ENCODE measurements at places on chromosomes 7 and 10. TPM values are rescaled to one million over a fixed set of nuclear protein-coding genes. Genes with fewer than 3 reads are reported as not detected.

HOXA7 gene
- 13.3 TPM for total RNA-seq

GRCh38 chr10:52984169-52984568 is 211.6 kb upstream of the MBL2 start:
- DNase-seq: no peak

GRCh38 chr7:85890244-85890811 is 703.5 kb upstream of the SEMA3D start:
- no peak for DNase-seq

- peak; percentile 66 for DNase-seq
These were observed 369.6 kb downstream of the FRMD4A start for GRCh38 chr10:13961097-13961496.

DNA sequence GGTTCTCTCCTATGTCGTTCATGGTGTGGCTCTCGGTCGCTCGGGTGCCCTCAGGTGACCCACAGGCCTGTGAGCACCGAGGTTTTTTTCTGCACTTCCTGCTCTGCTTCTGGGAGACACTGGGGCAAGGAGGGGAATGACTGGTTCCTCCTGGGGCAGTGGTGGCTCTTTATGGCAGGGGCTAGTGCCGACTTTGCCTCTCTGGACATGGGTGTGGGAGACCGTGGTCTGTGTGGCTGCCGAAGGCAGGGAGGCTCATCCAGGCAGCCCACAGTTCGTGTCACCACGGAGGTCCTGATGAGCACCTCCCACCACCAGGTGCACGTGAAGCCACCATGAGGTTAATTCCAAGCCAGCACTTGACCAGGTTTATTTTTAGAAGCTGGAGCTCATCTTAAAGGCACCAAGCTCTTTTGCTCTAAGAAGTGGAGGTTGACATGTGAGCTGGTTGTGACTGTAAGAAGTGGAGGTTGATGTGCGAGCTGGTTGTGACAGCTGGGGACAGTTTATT is 24.7 kb upstream of the DPYSL4 start:
- DNase-seq: no peak

GRCh38 chr10:77841711-77842375 is 84.7 kb downstream of the DLG5 start:
- DNase-seq: no peak

FAM237B gene
- total RNA-seq: not detected

DNA sequence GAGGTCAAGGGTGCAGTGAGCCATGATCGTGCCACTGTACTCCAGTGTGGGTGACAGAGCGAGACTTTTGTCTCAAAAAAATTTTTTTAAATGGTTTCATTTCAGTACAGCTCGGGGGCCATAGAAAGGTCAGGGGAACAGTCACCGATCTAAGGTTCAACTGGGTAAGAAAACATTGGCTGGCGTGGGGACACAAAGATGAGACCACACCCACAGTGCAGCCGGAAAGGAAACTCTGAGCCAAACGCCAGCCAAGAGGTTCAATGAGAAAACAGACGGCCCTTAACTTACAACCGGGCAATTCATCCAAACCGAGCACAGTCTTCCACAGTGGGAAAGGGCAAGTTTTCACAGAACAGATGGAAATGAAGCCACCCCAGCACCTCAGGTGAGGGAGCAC is 65.1 kb downstream of the SLC37A3 start:
- DNase-seq: no peak

DNA sequence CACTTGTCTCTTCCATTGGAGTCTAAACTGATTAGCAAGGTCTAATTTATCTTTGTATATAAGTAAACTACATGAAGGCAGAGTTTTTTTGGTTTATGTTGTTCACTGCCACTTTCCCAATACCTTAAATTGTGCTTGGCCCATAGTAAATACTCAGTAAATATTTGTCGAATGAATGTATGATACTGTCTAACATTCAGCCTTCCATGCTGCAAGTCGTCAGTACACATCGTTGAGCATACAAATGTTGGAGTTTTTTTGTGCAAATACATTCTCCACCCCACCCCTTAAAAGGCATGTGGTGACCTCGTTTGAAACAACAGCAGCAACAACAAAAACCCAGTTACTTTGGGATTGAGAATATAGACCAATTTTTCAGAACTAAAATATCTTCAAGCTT is 17.4 kb upstream of the IGF2BP3 start:
- DNase-seq: no peak

MYOF gene
- total RNA-seq: 227 TPM

Measured in foreskin keratinocyte (primary cell).